ENCODE measurements at places on chromosomes 7 and 10.

GRCh38 chr7:117082647-117083046 is 129.3 kb downstream of the ST7 start:
- no peak for DNase-seq

DNA sequence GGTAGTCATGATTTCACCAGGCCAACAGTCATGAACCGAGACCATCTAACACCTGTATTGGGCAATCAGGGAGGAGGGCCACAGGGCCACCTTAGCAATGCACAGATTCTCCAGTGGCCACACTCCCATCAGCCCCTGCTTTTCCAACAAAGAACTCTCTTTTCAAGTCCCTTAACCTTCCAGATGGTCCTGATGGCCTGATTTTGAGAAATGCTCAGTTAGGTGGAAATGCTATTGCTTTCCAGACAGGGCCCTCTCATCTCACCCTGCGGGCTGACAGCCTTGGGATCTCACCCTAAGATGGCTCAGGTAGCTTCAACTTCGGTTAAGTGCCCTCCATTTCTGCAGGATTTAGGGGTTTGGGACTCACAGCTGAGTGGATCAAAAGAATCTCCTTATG is 131.9 kb upstream of the PRR15 start:
- DNase-seq = no peak

DNA sequence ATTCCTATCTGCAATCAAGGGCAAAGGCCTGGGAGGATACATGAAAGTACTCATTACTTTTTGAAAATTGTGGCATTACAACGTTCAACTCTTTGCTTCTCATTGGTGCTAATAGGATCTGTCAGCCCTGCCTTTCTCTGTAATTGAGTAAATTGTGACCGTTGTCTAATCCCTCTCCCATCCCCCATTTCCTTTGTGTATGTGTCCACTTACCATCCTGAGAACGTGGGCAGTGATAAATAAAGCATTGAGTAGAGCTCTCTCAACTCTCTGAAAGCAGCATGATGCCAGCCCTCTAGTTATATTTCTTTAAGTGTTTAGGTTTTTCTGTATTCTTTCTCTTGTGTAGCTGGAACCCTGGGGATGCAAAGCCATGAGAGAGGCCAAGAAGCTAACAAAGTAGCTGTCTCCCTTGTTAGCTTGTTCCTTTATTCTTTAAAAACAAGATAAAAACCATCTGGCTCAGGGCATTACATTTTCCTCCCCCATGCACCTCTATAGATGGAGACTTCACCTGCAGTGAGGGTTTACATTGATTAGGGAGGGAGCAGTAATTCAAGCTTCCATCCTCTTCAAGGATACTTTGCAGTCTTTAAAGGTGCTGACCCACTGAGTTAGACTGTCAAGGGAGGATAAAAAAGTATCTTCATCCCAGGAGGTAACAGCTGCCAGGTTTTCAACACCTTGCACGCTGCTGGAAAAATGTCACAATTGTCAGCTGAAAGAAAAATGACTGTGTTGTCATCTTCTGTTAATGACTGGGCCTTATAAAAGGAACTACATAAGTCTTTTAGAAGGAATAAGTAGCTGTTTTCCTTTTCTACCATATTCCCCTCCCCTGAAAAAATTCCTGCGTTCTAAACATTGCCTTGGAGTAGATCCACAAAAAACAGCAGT is 112.3 kb downstream of the BTRC start:
- DNase-seq = no peak

- DNase-seq = no peak
Observed at GRCh38 chr10:2464483-2464882, 602.9 kb upstream of the PFKP start.

DNA sequence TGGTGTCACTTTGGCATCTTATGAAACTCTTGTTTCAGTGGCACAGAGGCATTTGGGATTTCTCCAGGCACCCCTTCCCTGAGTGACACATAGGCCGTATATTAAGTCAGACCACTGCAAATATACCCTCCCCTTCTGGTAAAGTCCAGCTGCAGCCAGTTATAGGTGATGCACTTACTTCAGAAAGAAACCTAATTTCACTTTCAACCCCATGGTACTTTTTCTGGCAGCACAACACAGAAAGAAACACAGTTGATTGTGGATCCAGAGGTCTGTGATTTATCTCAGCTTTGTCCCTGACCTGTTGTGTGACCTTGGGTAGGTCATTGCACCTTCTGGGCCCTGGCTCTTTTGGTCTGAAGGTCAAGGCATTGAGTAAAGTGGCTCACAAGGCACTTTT is 173.2 kb downstream of the BUB3 start:
- no peak for DNase-seq

DNA sequence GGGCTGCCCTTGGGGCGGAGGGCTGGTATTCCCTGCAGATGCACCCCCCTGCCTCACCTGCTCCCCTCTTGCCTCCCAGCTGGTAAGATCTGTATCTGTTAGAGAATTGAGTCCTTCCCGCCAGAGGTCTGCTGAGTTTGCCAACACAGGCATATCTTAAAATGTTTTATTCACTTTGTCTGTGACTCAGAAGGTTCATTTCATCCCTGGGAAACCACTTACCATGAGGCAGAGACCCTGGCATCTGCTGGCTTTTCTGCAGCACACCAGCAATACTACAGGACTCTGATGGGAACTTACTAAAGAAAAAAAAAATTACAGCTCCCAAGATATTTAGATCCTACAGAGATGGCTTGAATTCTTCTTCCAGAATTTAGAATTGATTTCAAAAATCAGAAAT is 131.3 kb downstream of the PLPP4 start:
- no peak for DNase-seq

GRCh38 chr10:130301021-130301892 is 165.1 kb downstream of the GLRX3 start:
- no peak for DNase-seq

GRCh38 chr10:133231946-133232574 is 2.0 kb downstream of the UTF1 start:
- no peak for DNase-seq

- no peak for DNase-seq
Observed at GRCh38 chr10:5206799-5207198, 10.2 kb downstream of the AKR1C4 start.

DNA sequence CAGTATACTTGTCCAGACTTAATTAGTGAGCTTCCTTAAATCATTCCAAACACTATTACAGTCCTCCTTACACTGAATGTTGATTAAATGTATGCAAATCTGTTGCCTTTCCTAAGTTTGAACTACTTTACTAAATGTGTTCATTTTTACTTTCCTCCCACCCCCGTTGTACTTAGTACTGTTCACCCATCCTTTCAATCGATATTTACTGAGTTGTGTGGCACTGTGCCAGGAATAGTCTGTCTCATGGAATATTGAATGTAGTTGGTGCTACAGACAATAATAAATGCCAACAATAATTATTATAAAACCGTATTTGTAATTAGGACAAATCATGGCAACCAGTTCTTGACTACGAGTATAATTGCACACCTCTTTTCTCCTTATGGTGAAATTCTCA is 335.7 kb downstream of the GPR37 start:
- DNase-seq = no peak

All from anterior cingulate cortex (tissue), 58 donors.